ENCODE measurements at places on chromosomes 3 and 15. TPM values are rescaled to one million over a fixed set of nuclear protein-coding genes. Genes with fewer than 3 reads are reported as not detected.

Gene PLSCR2
- not detected for total RNA-seq

Gene MESP2
- 0.49 TPM for total RNA-seq

Gene ASB14
- 0.18 TPM for total RNA-seq

Gene EFCAB12
- total RNA-seq: 0.04 TPM

Gene NRROS
- 2.8 TPM for total RNA-seq

Gene RTP1
- total RNA-seq: 0.04 TPM

Gene UNC45A
- 22.7 TPM for total RNA-seq

Gene SEMA3F
- total RNA-seq: 9.1 TPM

Gene DLG1
- 43.7 TPM for total RNA-seq

Gene RLBP1
- total RNA-seq: not detected

Gene ZNF774
- total RNA-seq: 2.3 TPM

Data from muscle of leg (tissue), 16 donors.